ENCODE measurements at places on chromosomes 12 and 14. TPM values are rescaled to one million over a fixed set of nuclear protein-coding genes. Genes with fewer than 3 reads are reported as not detected.

CIROP gene
- polyA plus RNA-seq: not detected

EPYC gene
- polyA plus RNA-seq: not detected

DDX24 gene
- 78.4 TPM for polyA plus RNA-seq

PLEKHA5 gene
- polyA plus RNA-seq: 4.9 TPM

TDP1 gene
- 2.1 TPM for polyA plus RNA-seq

OXA1L gene
- 81.3 TPM for polyA plus RNA-seq

DNA sequence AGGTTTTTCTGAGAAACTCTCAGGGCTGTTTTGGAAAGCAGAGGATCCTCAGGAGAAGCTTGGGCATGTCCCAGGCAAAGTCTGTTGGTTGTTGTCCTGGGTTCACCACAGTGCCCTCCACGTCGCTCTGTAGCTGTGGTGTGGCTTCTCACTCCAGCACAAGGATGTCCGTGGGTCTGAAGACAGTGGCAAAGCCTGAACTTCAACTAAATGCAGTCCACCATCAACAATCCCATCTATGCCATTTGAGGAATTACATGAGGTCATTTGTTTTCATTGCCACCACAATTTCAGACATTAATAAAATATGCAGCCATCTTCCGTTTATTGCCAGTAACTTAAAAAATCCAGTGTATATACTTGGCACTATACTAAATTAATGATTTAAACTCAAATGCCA is 272.1 kb downstream of the LRIG3 start:
- DNase-seq: no peak

GRCh38 chr12:103705927-103706326 is 118.9 kb downstream of the STAB2 start:
- DNase-seq: no peak

GRCh38 chr14:36271939-36272907 is 48.2 kb downstream of the MBIP start:
- peak; percentile 30 for DNase-seq

GRCh38 chr12:106348411-106348810 is 9.1 kb upstream of the POLR3B start:
- no peak for DNase-seq

- DNase-seq: peak; percentile 10
Measured at GRCh38 chr12:64125913-64126312, 96.2 kb downstream of the KICS2 start.

GRCh38 chr12:84760091-84760865 is 152.3 kb downstream of the SLC6A15 start:
- DNase-seq: no peak

All from lung (tissue), 17 donors.